ENCODE measurements at places on chromosomes 5 and 9.

DNA sequence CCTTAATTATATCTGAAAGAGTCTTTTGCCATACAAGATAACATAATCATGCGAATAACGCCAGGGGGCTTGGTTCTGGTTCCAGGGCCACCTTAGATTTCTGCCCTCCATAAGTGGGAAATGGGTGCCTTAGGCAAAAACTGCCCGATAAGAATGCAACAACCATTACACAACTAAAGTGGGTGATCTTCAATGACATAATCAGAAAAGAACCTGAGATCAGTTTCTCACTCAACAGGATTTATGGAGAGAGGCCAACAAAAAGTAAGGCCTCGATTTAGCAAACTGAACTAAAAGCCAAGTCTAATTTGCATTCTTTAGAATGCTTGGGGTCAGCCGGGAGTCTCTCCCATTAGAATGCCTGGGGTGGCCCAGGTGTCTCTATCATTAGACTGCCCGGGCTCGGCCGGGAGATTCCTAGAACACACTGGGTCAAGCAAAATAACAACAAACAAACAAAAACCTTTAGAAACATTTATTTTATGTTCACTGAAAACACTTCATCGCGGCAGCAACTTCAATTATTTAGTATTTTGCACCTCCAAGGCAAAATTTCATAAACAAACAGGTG lies 194.8 kb downstream of the AUH start:
- no peak for DNase-seq

DNA sequence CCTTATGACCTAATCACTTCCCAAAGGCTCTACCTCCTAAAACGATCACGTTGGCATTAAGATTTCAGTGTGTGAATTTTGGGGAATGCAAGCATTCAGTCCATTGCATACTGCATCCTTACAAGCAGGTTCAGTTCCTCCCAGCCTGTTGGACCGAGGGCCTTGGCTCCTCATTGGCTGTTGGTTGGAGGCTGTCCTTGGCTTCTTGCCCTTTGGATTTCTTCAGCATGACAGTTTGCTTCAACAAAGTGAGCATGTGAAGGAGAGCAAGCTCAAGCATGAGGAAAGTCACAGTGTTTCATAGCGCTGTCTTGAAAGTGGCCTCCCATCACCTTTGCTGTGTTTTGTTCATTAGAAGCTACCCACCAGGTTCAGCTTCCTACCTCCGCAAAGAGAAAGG lies 109.5 kb downstream of the GADD45G start:
- DNase-seq: no peak

DNA sequence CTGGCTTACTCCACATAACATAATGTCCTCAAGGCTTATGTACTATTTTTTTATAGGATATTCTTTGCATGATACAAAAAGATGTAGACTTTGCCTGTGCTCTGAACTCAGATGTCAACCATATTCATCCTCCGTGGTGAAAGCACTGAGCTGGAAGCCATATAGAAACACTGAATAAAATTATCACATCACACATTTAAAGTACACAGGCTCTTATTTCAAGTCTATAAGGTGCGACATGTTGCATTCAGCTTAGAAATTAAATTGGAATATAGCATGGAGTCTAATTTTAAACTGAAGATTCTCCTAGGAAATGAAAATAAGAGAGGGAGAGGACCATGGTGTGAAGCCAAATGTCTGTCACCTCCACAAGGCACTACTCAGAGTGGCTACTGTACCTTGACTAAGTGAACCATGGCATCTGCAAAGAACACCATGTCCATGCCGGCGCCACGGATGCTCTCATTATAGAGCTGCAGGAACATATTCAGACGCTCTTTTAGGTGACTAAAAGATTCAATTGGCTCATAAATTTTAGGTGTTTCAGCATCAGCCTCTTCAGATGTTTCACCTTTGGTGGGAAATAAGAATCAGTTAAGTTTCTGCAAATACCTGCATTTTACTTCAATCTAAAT lies 158.6 kb downstream of the DNAH5 start:
- no peak for DNase-seq

GRCh38 chr9:135001526-135001925 lies 83.8 kb upstream of the FCN1 start:
- no peak for DNase-seq

GRCh38 chr5:112227911-112228631 lies 191.0 kb downstream of the EPB41L4A start:
- no peak for DNase-seq

DNA sequence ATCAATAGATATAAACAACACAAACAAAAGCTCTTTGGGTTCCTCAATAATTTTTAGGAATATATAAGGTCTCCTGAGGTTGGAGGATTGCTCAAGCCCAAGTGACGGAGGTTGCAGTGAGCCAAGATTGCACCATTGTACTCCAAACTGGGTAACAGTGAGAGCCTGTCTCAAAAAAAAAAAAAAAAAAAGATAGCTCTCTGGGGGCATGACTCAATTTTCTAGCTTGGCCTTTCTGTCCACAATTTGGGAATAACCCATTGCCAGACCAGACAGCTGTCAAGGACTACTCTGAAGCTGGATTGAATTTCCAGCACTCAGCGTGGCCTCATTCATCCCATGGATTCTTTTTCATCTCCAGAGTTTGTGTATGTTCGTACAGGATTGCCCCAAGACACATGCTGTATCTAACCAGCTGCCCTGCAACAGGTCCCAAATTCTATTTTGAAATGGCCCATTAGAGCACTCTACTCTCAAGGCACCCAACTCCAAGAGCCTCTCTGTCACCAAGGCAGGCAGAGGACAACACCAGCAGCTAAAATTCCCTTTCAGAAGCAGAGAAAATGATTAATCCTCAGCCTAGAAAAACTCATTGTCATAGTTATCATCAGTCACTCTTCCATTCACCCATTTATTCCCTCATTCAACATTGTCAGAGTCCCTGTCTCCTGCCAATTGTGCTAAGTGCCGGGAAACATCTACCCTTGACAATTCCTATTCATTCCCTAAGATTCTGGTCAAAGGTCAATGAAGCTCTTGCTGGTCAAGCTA lies 8.7 kb downstream of the FAM193B start:
- DNase-seq: no peak

- no peak for DNase-seq
These were observed 524 bp downstream of the FUBP3 start for GRCh38 chr9:130579738-130580463.

- no peak for DNase-seq
These were observed 24.2 kb downstream of the HMCN2 start for GRCh38 chr9:130289711-130290241.

DNA sequence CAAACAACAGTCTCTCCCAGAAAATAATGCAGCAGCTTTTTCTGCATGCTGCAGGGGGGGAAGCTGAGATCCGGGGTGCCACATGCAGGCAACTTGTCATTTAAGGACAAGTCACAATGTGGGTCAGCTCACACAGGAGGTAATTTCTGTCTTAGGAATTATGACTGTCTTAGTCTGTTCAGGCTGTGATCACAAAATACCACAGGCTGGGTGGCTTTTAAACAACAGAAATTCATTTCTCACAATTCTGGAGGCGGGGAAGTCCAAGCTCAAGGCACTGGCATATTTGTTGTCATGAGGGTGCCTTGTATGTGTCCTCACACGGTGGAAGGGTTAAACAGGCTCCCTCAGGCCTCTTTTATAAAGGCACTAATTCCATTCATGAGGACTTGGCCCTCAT lies 127.7 kb downstream of the DIRAS2 start:
- no peak for DNase-seq

- DNase-seq: no peak
These were observed 123.9 kb downstream of the EHMT1 start for GRCh38 chr9:137742698-137743097.

Data from DND-41 (cell line).